CD4-positive, CD25-positive, alpha-beta regulatory T cell (primary cell): ENCODE measurements at places on chromosomes 4 and X. TPM values are rescaled to one million over a fixed set of nuclear protein-coding genes. Genes with fewer than 3 reads are reported as not detected.

DNA sequence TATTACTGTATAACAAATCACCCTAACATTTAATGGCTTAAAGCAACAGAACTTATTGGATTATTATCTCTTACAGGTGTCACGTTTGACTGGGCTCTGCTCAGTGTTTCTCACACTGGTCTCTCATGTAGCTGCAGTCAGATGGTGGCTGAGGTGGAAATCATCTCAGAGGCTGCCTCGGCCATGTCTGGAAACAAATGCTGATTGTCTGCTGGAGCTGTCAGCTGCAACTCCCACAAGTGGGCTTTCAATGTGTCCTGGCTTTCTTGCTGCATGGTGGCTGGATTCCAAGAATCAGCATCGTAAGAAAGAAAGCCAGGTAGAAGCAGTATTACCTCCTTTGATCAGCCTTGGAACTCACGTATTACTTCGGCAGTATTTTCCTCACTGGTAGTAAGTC lies 277.6 kb downstream of the SPANXN1 start:
- no peaks in the 10 kb centered on the region for H3K4me1 ChIP-seq
- H3K27ac ChIP-seq, result no peak overlapping the region
- H3K4me3 ChIP-seq, result no peak overlapping the region
- DNase-seq, result no peak
- H3K27me3 ChIP-seq, result no peaks in the 10 kb centered on the region
- H3K36me3 ChIP-seq, result no peaks in the 10 kb centered on the region

- no peaks in the 10 kb centered on the region for H3K36me3 ChIP-seq
- DNase-seq, result no peak
- no peaks in the 10 kb centered on the region for H3K27me3 ChIP-seq
- no peak overlapping the region for H3K4me3 ChIP-seq
- H3K27ac ChIP-seq, result no peak overlapping the region
Measured at GRCh38 chr4:174402470-174403176, 118.9 kb downstream of the CEP44 start.

GRCh38 chr4:22941688-22942375 lies 249.1 kb downstream of the GBA3 start:
- no peaks in the 10 kb centered on the region for H3K36me3 ChIP-seq
- no peak overlapping the region for H3K4me3 ChIP-seq
- no peaks in the 10 kb centered on the region for H3K27me3 ChIP-seq
- H3K27ac ChIP-seq, result no peak overlapping the region
- H3K4me1 ChIP-seq, result no peaks in the 10 kb centered on the region

DNA sequence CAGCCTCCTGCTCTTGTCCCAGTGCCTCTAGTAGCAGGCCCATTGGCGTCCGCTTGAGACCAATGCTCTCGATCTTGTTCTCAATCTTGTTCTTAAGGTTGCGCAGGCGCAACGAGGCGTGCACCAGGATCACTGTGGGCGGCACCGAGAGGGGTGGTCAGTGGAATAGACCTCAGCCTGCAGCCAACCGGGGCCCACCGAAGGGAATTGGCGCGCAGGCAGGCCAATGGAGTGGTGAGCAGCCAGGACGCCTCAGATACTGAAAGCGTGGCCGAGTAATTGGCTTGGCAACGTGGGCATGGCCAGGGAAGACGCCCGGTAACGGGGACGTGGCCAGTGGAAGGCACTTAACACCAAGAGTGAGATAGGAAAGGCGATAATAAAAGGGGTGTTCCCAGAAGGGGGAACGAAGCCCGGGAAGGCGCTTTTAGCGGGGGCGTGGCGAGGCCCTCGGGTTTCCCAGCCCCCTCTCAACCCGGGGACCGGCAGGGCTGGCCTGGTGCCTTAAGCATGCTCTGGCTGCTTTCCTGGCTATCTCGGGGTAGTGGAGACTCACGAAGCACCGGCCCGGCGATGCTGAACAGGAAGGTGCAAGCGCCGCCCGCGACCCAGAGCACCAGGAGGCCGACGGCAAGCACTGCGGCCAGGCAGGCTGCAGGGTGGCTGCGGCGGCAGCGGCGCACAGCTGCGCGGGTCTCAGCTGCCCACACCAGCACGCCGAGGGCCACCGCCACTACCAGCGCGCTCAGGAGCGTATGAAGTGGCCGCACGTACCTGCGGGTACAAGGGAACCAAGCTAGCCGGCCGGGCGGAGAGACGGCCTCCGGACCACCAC lies 1.7 kb downstream of the PRAF2 start:
- peaks cover 12% of the 10 kb centered on the region for H3K4me1 ChIP-seq
- H3K27ac ChIP-seq, result no peak overlapping the region
- no peak overlapping the region for H3K4me3 ChIP-seq
- H3K27me3 ChIP-seq, result no peaks in the 10 kb centered on the region

DNA sequence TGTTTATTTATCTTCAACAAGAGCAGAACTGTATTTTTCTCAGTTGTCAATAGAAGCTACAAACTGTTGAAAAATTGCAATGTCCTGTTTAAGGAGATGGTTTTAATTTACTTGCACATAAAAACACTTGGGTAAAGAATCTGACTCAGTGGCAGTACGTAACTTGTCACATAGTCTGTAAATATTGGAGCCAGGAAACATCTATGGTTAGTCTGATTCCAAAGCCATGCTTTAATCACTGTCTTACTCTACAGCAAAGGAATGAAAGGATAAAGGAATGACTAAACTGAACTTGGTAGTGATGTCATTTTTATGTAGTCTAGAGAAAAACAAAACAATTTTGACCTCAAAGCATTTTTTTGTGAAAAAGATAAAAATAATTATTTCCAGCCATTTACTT lies 537.2 kb downstream of the STIM2 start:
- H3K4me3 ChIP-seq, result no peak overlapping the region
- H3K27ac ChIP-seq, result no peak overlapping the region
- no peak for DNase-seq

GRCh38 chr4:189069772-189070171 lies 870.9 kb upstream of the FRG1 start:
- DNase-seq, result no peak
- H3K27ac ChIP-seq, result no peak overlapping the region
- H3K27me3 ChIP-seq, result no peaks in the 10 kb centered on the region
- no peaks in the 10 kb centered on the region for H3K36me3 ChIP-seq

GRCh38 chr4:8308144-8308543 lies 38.6 kb downstream of the HTRA3 start:
- no peaks in the 10 kb centered on the region for H3K27me3 ChIP-seq
- H3K4me1 ChIP-seq, result no peaks in the 10 kb centered on the region
- H3K36me3 ChIP-seq, result no peaks in the 10 kb centered on the region
- H3K27ac ChIP-seq, result no peak overlapping the region
- no peak overlapping the region for H3K4me3 ChIP-seq
- no peak for DNase-seq

The RADX gene
- 12.4 TPM for total RNA-seq

The UGT2B17 gene
- not detected for total RNA-seq

The KCNIP4 gene
- total RNA-seq, result not detected

The CFI gene
- not detected for total RNA-seq

The CTAG2 gene
- not detected for total RNA-seq

The MTMR8 gene
- 7.2 TPM for total RNA-seq

The C4orf36 gene
- not detected for total RNA-seq
